NCI-H187 treated with DMSO at 0.1 percent for 48 hours (cell line): ENCODE measurements at places on chromosomes 11 and 22.

GRCh38 chr22:36129071-36129470 lies 31.5 kb downstream of the APOL3 start:
- DNase-seq, result no peak

- no peak for DNase-seq
Observed at GRCh38 chr22:22681221-22681739, 36.9 kb downstream of the GGTLC2 start.

GRCh38 chr22:18995327-18995711 lies 59.2 kb upstream of the PRODH start:
- no peak for DNase-seq

DNA sequence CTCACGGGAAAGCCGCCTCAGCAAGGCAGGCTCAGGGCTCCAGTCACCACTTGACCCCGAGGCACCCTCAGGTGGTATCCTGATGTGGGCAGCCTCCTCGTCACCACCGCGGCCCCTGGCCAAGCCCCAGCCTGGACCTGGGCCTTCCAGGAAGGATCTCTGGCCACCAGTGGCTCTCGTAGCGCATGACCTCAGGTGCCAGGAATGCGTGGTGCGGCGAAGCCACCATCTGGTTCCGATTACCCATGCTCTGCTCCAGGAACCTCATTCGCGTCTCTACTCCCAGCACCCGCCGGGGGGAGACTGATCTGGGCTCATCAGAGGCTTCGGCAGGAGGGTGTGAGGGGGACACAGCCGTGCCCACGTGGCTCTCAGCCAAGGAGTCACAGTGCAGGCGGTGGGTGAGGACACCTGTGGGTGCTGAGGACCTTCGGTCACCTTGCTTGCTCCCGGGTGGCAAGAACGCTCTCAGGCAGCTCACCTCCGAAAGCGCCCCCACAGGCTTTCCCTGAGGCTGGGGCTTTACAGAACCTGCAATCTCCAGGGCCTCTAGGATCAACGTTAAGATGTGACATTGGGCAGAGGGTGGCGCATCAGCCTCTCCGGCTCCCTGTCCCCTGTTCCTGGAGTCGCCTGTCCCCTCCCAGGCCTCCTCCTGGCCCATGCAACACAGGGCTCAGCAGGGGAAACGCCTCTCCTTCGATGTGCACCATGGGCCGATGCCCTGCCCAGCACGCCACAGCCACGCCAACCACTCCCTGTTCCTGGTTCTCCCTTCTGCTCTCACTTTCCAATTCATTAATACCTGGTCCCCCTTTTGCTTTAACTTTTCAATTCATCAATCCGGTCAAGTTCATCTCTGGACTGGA lies 39.0 kb downstream of the TBX1 start:
- no peak for DNase-seq

DNA sequence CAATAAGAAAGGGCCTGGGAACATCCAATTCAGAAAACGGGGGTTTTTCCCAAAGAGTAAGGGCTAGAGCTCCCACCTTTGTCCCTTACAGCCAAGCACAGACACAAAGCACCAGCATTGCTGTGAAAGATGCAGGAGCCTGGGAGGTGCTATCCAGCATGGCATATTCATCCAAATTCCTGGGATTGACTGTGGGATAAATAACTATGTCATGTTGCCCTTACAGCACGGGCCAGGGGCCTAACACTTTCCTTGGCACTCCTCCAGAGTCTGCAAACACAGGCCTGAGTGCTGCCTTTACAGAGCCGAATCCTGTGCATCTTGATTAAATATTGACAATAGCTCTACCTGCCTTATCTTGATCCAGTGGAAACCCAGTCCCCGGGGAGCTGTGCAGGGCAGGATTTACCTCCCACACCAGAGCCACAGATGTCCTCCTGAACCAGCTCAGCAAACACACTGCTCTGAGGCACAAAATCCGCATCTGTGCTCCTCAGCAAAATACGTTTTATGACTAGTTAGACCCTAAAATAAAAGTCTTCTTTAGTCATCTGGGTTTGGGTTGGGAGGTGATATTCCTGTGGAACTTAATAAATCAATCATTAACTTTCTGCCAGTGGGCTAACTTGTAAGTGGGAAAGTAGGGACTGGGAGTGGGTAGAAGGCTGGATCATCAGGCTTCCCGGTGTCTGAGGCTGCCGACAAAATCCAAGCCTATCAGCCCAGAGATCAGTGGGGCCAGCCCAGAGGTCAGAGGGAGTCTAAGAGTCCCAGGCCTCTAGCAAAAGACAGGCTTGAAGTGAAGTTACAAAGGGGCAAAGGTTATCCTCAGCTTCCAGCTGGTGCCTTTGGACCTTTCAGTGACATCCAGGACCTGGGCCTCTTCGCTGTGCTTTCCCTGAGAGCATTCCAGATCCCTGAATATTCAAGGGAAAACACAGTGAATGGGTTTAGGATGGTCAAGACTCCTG lies 36.5 kb downstream of the POU2AF3 start:
- peak; percentile 20 for DNase-seq
